ENCODE measurements at places on chromosomes 12 and 14. TPM values are rescaled to one million over a fixed set of nuclear protein-coding genes. Genes with fewer than 3 reads are reported as not detected.

Gene RND1
- 0.29 TPM for total RNA-seq

DNA sequence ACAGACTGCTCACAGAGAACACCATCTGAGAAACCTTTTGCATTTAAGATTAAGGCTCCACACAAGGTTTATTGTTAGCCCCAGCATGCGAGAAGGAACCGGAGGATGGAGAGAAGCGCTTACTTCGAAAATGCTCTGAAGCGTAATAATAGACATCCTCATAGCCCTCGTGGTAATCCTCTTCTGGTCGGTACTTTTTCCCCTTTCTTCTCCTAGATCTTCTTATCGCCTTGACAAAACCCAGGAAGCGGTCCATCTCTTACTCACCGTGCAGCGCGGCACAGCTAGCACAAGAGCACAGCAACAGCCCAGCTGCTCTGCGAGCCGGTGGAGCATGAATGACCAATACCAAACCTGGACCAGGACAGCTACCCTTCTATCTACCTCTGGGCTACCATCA lies 125.1 kb upstream of the GRIP1 start:
- no peak overlapping the region for H3K27ac ChIP-seq
- no peak overlapping the region for H3K4me3 ChIP-seq
- no peaks in the 10 kb centered on the region for H3K4me1 ChIP-seq
- no peak for DNase-seq
- no peaks in the 10 kb centered on the region for H3K36me3 ChIP-seq

Gene OXA1L
- 55.0 TPM for total RNA-seq

GRCh38 chr12:78038986-78039385 lies 208.3 kb downstream of the NAV3 start:
- H3K36me3 ChIP-seq, result peaks cover 13% of the 10 kb centered on the region
- DNase-seq, result no peak
- no peak overlapping the region for H3K27ac ChIP-seq

DNA sequence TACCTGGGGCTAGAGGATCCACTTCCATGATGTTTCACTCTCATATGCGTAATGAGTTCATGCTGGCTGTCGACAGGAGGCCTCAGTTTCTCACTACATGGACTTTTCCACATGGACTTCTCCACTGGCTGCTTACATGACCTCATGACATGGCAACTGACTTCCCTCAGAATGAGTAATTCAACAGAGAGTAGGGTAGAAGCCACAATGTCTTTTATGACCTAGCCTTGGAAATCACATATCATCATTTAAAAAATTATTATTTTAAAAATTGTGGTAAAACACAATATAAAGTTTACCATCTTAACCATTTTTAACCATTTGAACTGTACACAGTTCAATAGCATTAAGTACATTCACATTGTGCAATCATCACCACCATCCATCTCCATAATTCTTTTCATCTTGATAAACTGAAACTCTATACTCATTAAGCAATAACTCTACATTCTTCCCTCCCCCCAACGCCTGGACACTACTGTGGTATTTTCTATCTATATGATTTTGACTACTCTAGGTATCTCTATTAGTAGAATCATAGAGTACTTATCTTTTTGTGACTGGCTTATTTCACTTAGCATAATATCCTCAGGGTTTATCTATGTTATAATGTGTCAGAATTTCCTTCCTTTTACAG lies 144.5 kb downstream of the TGFB3 start:
- no peaks in the 10 kb centered on the region for H3K27me3 ChIP-seq
- no peaks in the 10 kb centered on the region for H3K36me3 ChIP-seq
- no peak overlapping the region for H3K4me3 ChIP-seq
- no peak overlapping the region for H3K27ac ChIP-seq

GRCh38 chr12:32820376-32820931 lies 64.8 kb upstream of the YARS2 start:
- no peaks in the 10 kb centered on the region for H3K4me1 ChIP-seq
- H3K4me3 ChIP-seq, result no peak overlapping the region
- no peaks in the 10 kb centered on the region for H3K36me3 ChIP-seq
- H3K27me3 ChIP-seq, result no peaks in the 10 kb centered on the region
- DNase-seq, result no peak
- H3K27ac ChIP-seq, result no peak overlapping the region

DNA sequence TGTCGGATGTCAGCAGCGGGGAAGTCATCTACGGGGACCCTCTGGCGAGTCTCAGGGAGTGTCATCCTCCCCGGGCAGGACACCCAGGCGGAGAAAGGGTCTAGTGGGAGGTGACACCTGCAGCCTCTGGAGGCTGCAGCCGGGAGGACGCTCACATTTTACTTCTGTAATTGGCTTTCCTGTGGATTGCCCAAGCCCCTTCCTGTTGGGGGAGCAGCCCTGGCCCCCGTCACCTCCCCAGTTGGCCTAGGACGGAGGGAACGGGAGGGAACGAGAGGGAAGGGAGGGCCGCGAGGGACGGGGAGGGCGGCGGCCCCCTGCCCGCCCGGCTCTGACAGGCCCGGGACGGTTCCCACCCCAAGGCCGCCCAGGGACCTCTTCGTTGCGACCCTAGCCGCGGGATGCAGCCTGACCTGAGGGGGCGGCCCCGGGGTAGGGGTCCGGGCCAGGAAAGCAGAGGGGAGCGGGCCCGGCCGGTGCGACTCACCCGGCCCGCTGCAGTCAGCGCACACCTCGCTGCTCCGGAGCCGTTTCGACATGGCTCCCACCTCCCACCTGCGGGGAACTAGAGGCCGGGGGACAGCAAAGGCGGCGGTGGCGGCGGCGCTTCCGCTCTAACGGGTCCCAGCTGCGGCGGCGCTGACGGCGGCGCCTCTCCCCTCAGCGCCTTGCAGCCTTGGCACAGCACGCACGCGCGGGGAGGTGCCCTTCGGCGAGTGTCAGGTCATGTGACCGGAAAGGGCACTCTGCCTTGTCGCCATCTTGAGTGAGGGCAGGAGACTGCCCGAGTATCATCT lies at the start of gene GIT2:
Gene GIT2 (minus strand): TSS at position 683 of the 797 bp plus-strand sequence. CDS start 144 bp downstream, at position 539.
- peaks cover 9% of the 10 kb centered on the region for H3K36me3 ChIP-seq
- H3K4me3 ChIP-seq, result peak within 1 kb of the TSS; percentile 85
- H3K27ac ChIP-seq, result peak within 1 kb of the TSS; percentile 73
- peaks cover 34% of the 10 kb centered on the region for H3K4me1 ChIP-seq
- DNase-seq, result peak; percentile 98
- no peaks in the 10 kb centered on the region for H3K27me3 ChIP-seq

- no peak overlapping the region for H3K27ac ChIP-seq
- no peaks in the 10 kb centered on the region for H3K36me3 ChIP-seq
- no peak overlapping the region for H3K4me3 ChIP-seq
Measured at GRCh38 chr14:49280566-49280965, 305.6 kb downstream of the RPS29 start.

DNA sequence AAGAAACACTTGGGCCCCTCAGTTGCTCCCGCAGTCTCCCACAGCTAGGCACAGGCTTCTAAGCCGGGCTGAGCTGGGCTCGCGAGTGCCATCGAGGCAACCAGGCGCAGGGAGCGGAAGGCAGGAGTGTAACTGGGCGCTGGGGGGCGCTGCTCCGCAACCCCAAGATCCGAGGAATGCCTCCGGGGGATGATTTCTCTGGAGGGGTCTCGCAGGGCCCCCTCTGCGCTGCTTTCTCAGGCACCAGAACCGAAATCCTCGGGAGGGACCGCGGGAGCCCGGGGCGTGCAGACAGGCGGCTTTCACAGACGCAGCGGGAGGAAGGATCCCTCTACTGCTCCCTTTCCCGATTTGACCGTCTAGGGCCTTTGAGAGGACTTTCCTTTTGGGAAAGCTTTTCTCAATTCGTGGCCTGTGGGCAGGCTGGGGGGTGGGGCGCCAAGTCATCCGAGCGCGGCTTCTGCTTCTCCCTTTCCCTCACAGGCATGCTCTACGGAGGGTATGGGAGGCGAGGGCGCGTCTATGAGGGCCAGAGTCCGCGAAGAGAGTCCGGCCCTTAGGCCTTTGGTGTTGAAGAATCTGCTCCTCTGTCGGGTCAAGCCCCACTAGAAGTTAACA lies 4.3 kb upstream of the NKX2-1 start:
- no peak overlapping the region for H3K4me3 ChIP-seq
- H3K36me3 ChIP-seq, result no peaks in the 10 kb centered on the region
- H3K27ac ChIP-seq, result no peak overlapping the region
- no peak for DNase-seq
- H3K27me3 ChIP-seq, result peaks cover 74% of the 10 kb centered on the region

- no peak overlapping the region for H3K27ac ChIP-seq
- no peaks in the 10 kb centered on the region for H3K27me3 ChIP-seq
- no peaks in the 10 kb centered on the region for H3K4me1 ChIP-seq
- no peaks in the 10 kb centered on the region for H3K36me3 ChIP-seq
Measured at GRCh38 chr12:109253913-109254544, 55.1 kb downstream of the FOXN4 start.

- H3K4me1 ChIP-seq, result no peaks in the 10 kb centered on the region
- H3K36me3 ChIP-seq, result peaks cover 6% of the 10 kb centered on the region
- H3K27me3 ChIP-seq, result no peaks in the 10 kb centered on the region
Measured at GRCh38 chr14:100085462-100085861, 20.2 kb downstream of the EVL start.

Gene MANSC4
- not detected for total RNA-seq

Gene CLEC4D
- total RNA-seq, result not detected

Gene TAS2R9
- total RNA-seq, result not detected

All from osteoblast (primary cell).